ENCODE measurements at places on chromosomes 2 and 18.
A peak's percentile ranks its signal among the peaks of the same experiment; 100 is the strongest.

- DNase-seq: no peak
These were observed 619.3 kb downstream of the TRIB2 start for GRCh38 chr2:13335862-13336535.

GRCh38 chr18:24535527-24536295, 75.3 kb downstream of the HRH4 start:
- no peak for DNase-seq

GRCh38 chr2:190318931-190319554, 583 bp downstream of the HIBCH start:
- no peak for DNase-seq

DNA sequence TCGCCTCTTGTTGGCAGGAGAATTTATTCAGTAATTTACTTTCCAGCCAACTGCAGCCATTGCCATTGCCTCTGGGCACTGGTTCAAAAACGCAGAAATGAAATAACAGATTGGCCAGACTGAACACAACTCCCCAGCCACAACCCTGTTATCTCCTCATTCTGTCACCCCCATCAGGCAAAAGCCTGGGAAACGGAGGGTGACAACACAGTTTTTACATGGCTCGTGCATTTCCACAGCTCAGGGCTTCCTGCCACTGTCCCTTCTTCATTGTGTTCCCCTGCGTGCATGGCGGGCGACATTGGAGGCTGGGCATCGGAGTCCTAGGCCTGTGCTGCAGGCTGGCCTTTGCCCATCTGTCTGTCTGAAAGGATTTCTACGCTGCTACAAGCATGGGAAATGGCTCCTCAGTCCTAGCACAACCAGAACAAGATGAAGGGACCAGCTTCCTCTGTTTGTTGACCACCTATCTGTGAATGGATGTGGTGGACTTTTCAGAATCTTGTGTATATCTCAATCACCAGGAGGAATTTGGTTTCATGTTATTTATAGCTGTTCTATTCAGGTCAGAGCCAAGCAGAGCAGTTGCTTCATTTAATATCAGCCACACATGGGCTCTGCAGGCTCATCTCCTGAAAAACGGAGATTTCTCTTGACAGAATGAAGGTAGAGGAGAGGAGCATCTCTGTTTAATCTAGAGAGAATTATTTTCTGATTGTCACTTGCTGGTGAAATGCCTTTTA, 107.0 kb downstream of the MGAT5 start:
- no peak for DNase-seq

GRCh38 chr2:121562269-121563176, 31.8 kb downstream of the RNU4ATAC start:
- DNase-seq: no peak

DNA sequence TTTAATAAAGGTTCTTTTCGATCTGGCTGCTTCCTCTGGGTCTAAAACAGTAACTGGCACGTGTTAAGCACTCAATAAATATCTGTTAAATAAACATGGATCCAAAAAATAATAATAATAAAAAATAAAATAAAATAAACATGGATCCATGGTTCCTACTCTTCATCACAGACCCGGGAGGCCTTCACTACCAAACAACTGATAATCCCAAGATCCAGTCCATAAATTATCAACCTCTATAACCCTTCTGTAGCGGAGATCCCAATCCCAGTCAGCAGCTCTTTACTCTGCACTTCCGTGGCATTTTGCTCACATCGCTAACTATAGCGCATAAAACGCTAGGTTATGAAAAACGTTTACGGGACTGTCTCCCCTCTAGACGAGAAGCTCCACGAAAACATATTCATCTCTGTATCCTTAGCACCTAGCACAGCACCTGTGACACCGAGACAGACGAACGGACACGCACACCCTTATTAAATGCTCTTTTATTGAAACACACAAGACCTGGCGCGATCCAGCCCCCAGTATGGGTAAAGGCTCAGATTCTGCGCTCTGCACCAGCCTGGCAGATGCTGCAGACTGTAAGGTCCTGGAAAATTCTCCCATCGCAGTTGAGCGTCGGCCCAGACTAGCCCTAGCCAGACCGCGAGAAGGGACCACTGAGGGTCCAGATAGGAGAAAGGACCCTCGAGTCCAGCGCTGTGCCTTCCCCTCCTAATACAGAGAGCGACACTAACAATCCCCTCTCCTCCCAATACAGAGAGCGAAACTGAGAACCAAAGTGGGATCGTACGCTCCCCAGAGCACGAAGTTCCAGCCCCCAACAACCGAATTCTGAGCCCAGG, 770 bp downstream of the NBAS start:
- DNase-seq: no peak

DNA sequence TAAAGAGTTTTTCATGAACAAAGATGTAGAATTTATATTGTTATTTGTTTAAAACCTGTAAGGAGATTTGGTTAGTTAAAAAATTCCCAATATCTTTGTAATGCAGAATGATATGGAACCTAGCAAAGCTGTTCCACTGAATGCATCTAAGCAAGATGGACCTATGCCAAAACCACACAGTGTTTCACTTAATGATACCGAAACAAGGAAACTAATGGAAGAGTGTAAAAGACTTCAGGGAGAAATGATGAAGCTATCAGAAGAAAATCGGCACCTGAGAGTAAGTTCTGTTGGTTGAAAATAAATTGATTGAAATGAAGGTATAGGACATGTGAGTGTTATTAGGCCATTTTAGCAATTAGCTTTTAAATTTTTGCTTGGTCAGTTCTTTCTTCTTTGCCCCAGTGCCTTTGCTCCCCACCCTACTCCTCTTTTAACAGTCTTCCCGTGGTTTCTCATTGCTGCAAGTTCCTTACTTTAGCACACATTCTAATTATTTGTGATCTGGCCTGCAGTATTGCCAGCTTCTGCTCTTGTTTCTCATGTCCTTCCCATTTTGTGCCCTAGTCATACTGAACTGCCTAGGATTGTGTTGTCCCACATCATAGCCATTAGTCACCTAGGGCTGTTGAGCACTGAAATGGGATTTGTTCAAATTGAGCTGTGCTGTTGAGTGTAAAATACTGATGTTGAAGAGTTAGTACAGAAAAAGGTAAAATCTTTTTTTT, 36.6 kb downstream of the VAPA start:
- no peak for DNase-seq

DNA sequence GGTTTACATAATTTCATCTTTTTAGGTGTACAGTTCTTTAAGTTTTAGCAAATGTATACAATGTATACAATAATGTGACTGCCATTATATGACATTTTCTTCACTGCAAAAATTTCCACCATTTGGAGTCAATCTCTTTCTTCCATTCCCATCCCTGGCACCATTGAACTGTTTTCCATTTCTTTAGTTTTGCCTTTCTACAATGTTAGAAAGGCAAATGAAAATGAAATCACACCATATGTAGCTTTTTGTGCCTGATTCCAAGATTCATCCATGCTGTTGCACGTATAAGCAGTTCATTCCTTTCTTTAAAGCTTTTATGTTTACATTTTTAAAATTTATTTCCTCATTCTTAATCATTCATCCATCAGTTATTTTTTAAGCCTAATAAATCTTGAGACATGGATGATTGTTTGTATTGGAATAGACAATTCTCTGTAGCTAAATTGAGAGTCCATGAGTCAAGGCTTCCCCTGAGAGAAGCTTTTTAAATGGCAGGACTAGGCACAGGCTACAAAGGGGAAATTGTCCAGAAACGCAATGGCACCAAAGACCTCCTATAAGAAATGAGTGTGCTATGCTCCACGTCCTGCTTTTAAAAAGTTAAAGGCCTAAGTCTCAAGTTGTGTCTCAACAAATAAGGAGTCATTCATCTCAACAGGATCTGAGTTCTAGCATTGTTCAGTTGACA, 8.7 kb upstream of the COL5A2 start:
- no peak for DNase-seq

DNA sequence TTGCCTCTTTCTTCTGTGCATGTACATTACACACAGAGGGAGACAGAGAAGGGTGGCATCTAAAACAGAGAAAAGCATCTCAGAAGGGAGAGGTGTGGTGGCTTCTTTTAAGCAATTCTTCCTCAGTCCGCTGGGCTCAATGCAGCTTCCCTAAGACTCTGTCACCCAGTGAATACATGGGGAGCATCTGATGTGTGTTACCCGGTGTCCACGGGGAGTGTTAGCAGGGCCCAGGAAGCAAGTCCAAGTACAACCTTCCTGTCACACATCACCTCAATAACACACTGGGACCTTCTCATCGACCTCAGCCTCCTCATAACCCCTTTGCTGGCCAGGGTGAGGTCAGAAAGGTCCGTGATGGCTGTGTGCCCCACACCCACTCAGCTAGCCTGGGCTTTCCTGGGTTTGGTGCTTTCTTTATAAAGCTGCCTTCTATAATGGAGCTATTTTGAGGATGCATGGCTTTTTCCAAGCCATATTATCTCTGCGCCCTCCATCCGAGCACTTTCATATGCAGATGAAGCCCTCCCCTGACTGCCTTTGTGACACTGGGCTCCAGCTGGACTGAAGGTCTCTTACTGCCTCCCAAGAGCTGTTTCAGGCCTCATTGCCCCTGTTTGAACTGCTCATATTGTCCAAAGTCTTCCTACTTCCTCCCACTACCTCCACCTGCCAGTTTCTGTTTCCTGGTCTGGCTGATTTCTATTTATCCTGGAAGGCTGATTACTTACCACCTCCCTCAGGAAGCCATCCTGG, 21.4 kb downstream of the TNFRSF11A start:
- no peak for DNase-seq

DNA sequence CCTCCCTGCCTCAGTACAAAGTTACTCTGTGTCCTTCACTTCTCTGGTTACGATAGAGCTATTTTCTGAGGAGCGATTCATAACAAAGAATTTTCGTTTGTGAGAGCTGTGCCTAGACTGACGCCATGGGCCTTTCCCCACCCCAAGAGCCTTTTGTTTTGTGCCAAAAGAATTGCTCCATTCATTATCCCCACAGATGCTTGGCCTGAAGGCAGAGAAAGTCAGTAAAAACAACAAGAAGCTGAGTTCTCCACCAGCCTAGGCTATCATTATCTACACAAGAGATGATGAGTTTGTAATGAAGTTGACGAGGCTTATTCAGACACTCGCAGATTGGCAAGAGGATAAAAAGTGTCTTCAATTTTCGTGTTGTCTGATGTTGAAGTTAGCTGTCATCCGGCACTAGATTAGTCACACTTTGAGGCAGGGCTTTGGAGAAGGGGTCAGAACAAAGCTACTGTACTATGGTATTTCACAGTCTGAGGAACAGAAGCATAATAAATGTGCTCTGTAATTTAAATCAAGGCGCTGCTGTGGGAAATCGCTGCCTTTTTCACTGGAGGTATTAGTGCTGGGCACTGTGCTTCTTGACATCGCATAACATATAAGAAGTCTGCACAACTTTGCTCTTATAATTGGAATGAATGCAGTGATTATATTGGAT, 278.4 kb upstream of the FIGN start:
- no peak for DNase-seq

GRCh38 chr2:133200684-133201421, 367.4 kb downstream of the NCKAP5 start:
- no peak for DNase-seq

- DNase-seq: no peak
These were observed 517.3 kb upstream of the HS6ST1 start for GRCh38 chr2:128835974-128836373.

DNA sequence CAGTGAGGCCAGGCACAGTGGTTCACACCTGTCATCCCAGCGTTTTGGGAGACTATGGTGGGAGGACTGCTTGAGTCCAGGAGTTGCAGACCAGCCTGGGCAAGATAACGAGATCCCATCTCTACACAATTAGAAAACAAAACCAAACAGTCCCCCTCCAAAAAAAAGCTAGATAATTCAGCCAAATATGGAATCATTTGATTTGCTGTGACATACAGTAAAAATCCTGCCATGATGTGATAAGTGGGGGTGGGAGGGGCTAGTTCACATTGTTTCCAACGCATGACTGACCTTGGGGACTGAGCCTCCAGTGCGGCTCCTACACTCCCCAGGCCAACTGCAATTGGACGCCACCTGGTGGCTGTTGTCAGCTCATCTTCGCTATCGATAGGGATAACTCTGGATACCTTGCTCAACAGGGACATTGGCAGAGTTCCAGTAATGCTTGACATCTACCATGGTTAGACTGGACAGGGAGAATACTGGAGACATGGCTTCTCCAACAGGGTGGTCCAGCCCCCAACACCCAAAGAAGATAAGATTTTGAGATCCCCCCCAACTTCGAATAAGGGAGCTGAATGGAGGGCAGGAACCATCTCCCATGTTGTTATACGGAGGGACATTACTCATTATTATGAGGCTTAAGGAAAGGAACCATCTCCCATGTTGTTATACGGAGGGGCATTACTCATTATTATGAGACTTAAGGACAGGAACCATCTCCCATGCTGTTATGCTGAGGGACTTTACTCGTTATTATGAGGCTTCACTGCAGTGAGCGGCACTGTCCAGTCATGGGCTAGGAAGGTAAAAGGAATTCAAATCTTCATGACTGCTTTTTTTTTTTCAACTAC, 135.9 kb downstream of the TGIF1 start:
- DNase-seq: no peak

- no peak for DNase-seq
These were observed 199.8 kb downstream of the DPP10 start for GRCh38 chr2:114642166-114642770.

DNA sequence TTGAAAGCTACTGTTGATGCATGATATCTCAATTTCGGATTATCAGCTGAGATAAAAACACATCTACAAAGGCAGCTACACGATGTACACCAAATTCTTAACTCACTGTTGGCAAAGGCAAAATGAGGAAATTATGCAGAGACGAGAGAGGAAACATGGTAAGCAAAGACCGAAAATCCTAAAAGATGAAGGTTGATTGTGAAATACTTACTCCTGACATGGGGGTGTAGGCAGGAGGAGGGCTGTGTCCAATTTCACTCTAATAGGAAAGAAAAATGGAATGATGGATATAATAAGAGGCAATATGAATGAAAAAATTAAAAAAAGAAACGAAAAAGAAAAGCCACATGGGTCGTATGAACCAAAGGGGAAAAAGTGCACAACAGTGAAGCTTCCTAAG, 831.3 kb downstream of the CPS1 start:
- DNase-seq: no peak

GRCh38 chr2:131105156-131105949, at the start of gene PLEKHB2:
Gene PLEKHB2, plus strand, starts transcription at chr2:131105336. Its CDS starts 15,606 bp downstream, at chr2:131120942.
- DNase-seq: peak; percentile 50

DNA sequence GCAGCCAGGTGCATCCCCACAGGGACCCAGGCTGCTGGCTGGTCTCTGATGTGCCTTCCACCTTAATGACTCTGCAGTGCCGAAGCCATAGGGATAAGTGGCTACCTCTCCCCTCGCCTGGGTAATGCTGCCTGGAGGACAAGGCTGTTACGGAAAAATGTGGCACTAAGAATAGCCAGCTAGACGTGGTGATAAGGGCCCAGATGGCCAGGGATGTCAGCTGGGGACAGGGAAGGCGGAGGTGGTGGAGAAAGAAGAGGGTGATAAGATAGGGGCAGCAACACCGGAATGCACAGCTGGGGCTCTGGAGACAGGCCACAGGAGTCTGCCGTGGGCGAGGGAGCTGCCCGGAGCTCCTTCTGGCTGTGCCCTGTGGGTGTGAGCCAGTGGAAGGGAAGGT, 170.6 kb downstream of the FHOD3 start:
- DNase-seq: no peak

- DNase-seq: no peak
These were observed 48.1 kb upstream of the VPS54 start for GRCh38 chr2:64067326-64067725.

Data from CMK (cell line).